ENCODE measurements at places on chromosomes 16 and 17.

DNA sequence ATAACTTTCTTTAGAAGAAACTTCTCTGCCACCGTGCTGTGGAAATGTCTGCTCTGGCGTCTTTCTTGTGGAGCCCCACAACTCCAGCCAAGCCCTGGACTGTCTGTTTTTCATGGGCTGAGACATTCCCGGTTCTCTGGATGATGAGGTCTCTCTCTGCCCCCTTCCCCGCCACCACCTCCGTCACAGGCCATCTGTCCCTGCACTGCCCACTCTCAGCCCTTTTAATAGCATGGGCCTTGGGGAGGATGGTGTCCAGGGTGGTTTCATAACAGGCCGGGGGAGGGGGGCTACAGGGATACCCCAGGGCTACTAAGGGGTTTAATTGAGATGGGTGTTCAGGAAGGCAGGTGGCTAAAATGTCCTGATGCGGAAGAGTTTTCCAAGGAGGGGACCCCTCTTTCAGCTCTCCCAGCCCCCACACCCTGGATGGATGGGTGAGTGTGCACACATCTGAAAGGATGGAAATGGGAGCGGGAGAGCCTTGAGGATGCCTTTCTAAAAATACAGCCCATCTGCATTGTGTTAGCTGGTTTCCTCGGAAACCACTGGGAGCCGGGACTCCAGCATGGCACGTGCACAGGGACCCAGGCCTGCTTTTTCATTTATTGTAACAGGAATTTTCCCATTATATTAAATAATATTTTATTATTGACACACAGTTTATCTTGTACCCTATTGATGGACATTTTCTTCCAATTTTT, 14.6 kb upstream of the NDRG4 start:
- no peak for DNase-seq

- DNase-seq, result no peak
Measured at GRCh38 chr17:82935966-82936767, 96.3 kb upstream of the ZNF750 start.

GRCh38 chr17:80118601-80119270, 17.4 kb downstream of the GAA start:
- DNase-seq, result no peak

- no peak for DNase-seq
Measured at GRCh38 chr17:73203788-73204479, 11.1 kb downstream of the COG1 start.

DNA sequence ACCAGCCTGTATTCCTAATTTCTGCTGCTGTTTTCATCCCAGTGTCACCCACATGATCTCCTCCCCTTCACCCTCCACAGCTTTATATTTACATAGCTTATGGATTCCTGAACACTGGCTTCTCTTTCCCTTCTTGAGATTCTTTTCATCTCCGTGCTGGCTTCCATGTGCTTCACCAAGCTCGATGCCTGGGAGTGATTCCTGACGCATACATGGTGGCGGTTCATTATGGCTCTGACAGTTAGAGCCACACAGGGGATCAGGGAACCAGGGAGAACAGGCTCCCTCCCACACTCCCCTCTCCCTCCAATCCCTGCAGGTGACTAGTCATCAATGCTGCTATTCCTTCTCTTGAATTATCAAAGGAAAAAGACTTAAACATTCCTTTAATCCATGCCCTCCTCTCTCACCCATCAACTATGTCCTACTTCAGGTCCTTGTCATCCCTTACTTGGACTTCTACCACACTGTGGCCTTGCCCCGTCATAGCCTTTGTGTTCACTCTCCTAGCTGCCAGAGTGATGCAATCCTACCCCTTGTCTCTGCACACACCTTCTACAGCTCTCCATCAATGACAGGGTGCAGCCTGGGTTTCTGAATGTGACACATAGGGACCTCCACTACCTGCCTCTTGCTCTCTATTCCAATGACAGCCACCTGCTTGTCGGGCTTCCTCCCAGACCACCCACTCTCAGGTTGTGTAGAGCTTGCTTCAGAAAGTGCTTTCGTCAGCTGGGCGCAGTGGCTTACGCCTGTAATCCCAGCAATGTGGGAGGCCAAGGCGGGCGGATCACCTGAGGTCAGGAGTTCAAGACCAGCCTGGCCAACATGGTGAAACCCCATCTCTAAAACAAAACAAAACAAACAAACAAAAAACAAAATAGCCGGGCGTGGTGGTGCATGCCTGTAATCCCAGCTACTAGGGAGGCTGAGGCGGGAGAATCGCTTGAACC, 43.6 kb downstream of the MYH13 start:
- DNase-seq, result no peak

GRCh38 chr17:72407336-72407909, 286.6 kb downstream of the SOX9 start:
- DNase-seq, result no peak

Measured in stimulated activated CD8-positive, alpha-beta memory T cell treated with anti-CD3 and anti-CD28 coated beads, Interleukin-4, amount 100 ng/mL, for 1 hour (primary cell).